DMS153 (cell line): ENCODE measurements at places on chromosomes 13 and 19.

DNA sequence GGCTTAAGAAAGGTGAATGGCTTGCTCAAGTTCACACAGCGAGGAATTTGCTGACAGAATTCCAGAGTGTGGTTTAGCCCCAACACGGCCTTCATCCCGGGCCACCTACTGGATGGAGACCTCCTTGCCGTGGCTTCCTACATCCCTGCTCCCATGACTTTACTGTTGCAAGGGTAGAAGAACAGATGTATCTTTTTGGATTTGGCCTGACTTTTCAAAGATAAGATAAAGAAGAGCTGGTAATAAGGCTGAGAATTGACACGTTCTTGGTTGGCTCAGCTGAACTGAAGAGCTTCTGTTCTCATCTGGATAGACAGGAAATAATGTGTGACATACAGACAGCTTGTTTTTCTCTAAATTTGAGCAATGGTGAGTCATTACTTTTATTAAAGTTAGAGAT is 113.1 kb downstream of the KLF5 start:
- no peak for DNase-seq

DNA sequence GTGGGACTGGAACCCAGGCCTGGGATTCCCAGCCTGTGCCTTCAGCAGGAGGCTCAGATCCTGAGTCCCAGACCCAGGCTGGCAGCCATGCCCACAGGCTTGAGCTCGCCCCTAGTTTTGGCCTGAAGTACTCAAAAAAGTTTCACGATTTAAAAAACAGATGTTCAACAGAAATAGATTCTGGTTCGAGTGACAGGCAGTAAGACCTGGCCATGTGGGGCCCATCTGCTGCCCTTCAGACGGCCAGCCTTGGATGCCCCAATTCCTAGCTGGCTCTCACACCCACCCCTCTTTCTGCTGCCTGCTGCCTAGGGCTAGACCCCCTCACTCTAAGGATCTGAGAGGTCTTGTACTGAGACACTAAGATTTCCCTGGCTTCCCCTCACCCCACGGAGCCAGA is 2.8 kb upstream of the DMPK start:
- DNase-seq, result no peak

- peak; percentile 94 for DNase-seq
These were observed 96.8 kb downstream of the GPR12 start for GRCh38 chr13:26663791-26664190.

DNA sequence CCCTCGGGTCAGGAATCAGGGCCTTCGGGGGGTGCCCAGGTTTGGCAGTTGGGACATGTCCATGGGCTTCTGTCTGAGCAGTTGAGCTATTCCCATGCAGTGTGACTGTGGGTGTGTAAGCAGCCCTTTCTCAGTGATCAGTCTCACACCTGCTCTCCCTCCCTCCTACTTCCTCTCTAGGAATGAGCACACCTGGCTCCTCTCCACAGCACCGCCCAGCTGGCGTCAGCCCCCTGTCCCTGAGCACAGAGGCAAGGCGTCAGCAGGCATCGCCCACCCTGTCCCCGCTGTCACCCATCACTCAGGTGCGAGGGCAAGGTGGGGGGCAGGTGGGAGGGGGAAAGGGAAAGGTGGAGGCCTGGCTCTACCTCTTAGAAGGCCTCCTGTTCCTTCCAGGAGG is 25.9 kb downstream of the COMP start:
- peak; percentile 73 for DNase-seq

- no peak for DNase-seq
These were observed 3.8 kb upstream of the CCDC97 start for GRCh38 chr19:41305927-41306793.

GRCh38 chr13:79522583-79522982 is 41.6 kb downstream of the NDFIP2 start:
- DNase-seq, result no peak

GRCh38 chr13:43776501-43777079 is 10.2 kb downstream of the ENOX1 start:
- DNase-seq, result peak; percentile 15

DNA sequence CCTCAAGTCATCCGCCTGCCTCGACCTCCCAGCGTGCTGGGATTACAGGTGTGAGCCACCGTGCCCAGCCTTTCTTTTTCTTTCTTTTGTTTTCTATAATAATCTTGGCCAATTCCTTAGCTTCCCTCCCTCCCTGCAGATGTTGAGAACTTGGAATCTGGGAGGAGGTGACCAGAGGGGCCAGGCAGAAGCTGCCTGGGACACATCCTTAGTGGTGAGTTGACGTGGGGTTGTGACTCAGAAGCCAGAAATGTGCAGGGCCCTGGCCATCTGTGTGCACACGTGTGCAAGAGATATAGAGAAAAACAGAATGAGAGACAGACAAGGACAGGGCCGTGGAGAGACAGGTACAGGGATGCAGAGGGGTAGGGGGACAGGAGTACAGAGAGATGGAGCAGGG is 154.3 kb downstream of the SIPA1L3 start:
- no peak for DNase-seq

DNA sequence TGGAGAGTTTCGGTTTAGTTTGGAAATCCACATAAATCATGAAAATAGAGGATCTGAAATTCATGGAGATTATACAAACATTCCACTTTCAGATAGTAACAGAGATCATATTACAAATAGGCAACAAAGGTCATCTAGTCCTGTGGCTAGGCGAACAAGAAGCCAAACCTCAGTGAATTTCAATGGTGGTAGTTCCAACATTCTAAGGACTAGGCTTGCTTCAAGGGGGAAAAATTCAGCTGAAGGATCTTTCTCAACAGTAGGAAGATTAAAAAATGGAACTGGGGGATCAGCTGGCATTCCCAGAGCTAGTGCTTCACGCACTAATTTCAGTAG is 47.0 kb downstream of the FOXO1 start:
- DNase-seq, result no peak

GRCh38 chr19:18153556-18154134 is 682 bp downstream of the PIK3R2 start:
- no peak for DNase-seq

DNA sequence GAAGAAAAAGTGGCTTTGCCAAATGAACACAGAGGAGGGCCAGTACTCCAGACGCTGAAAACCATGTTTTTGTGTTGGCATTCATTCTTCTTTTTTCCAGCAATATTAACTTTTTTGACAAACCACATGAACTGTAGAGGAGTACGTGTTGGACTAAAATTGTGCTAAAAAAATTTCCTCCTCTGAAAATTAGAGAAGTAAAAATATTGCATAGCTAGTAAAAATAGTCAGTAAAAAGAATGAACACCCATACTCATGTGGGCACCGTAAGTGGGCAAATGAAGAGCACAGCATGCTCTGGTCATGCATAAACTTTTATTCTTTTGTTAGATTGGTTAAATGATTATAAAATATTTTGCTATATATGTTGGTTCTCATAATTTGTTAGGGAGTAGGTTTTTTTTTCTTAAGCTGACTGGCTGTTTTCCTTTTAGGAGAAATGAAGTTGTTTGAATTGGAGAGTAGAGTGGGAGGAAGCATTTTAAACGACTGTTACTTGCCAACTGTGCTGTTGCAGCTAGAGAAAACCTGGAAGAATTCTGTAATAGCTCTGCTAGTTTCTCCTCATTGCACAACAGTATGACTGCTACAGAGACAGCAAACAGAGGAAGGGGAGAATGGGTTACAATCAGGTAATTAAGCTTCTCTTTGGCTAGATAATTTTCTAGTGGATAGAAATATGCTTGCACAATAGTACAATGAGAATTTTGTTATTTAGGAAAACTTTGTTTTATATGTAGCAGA is 222.4 kb downstream of the KCTD12 start:
- no peak for DNase-seq

GRCh38 chr19:39328046-39328705 is 7.5 kb upstream of the LRFN1 start:
- peak; percentile 10 for DNase-seq

DNA sequence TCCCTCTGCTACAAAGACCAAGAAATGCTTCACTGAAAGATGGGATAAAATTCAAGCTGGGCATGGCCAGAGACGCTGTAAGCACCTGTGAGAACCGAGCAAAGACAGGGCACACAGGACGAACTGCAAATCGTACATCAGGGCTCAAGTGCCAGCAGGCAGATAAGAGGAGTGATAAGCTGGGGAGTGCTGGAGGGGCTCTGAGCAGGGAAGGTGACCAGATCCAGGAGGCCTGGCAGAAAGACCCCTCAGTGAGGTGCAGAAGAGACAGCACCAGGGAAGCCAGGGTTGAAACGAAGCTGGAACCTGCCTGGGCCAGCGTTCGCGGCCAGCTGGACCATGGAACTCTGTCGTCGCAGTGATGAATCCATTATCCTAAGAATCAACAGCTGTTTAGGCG is 10.2 kb downstream of the RAB20 start:
- no peak for DNase-seq

DNA sequence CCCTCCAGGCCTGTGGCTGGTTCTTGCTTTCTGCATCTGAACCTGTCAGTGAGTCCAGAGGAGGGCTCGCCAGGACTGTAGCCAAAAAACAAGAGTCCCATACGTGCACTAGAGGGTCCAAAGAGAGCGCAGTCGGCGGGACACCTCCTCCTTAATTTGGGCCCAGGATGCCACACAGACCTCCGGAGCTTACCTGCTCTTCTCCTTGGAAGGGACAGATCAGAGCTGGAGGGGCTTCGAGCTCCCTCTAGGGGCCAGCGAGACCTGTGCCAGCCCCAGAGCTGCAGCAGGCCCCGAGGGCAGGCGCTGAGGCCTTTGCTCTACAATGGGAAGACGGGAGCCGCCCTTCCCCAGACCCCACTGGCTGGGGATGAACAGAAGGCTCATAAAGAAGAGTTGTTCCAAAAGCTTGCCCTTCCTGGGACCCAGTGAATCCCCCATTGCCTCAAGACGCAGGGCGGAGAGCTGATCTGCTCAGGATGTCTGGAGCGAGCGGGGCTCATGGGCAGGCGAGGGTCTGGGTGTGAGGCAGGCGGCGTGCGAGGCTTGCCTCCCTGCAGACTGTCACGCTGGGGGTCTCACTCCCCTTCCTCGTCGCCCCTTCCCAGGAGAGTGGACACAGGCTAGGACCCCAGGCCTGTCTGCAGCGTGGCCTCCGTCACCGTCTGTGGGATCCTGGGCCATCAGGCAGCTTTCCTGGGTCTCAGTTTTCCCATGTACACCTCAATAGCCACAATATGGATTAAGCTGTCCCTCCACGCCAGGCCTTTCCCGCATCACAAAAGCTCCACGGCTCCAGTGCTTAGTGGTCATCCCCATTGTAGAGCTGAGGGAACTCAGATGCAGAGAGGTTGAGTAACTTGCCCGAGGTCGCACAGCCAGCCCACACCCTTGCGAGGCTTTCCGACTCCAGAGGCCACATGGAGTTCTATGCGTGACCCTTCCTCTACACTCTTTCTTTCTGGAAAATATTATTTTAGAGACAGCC is 46.9 kb upstream of the VSTM2B start:
- no peak for DNase-seq

DNA sequence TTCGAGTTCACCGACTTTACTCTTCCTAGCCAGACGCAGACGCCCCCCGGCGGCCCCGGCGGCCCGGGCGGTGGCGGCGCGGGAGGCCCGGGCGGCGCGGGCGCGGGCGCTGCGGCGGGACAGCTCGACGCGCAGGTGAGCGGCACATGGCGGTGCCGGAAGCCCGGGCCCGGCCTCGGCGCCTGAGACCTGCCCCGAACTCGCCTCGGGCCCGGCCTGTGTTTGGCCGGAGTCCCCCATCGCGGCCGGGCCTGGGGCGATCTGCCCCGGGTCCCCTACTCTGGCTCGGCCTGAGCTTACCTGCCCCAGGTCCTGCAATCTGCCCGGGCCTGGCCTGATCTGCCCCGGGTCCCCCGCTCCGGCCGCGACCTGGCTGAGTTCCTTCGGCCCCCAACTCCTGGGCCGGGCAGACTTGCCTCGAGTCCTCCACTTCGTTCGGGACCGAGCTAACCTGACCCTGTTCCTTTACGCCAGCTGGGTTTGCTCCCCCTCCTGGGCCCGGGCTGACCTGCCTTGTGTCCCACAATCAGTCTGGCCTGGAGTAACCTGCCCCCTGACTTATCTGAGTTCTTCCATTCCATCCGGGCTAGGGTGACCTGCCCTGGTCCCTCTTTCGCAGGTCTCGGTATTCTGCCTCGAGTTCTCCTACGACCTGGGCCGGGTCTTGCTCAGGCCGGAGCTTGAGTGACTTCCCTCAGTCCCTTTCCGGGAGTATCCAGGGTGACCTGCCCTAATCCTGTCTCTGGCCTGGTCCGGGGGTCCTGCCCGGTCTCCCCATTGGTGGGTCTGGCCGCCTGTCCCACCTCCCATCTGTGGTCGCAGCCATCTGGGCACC is 764 bp downstream of the UPF1 start:
- no peak for DNase-seq

DNA sequence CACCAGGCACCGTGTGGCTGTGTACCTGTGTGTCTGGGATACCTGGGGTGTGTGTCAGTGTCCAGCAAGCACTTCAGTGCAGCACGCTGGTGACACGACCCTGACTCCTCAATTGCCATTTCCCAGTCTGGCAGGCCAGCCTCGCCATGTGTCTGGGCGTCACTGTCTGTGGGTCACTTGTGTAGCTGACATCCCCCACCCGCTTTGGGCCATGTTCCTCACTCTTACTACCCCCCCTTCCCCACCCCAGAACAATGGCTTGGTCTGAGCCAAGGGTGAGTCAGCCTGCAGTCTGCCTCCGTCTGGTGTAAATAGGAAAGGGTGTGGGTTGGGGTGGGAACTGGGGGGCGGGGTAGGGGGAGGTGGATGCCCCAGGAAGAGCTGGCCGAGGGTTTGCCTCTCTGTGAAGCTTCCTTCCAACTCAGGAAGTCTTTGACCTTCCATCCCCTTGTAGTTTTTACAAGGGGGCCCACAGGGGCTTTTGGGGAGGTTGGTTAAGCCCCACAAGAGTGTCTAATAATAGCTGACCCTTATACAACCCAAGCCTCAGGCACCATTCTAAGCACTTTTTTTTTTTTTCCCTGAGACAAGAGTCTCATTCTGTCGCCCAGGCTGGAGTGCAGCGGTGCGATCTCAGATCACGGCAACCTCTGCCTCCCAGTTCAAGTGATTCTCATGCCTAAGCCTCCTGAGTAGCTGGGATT is 17.6 kb downstream of the NOVA2 start:
- no peak for DNase-seq

- no peak for DNase-seq
These were observed 10.2 kb downstream of the DPP9 start for GRCh38 chr19:4713384-4713951.

GRCh38 chr19:39070888-39071287 is 13.3 kb upstream of the ACP7 start:
- DNase-seq, result no peak

DNA sequence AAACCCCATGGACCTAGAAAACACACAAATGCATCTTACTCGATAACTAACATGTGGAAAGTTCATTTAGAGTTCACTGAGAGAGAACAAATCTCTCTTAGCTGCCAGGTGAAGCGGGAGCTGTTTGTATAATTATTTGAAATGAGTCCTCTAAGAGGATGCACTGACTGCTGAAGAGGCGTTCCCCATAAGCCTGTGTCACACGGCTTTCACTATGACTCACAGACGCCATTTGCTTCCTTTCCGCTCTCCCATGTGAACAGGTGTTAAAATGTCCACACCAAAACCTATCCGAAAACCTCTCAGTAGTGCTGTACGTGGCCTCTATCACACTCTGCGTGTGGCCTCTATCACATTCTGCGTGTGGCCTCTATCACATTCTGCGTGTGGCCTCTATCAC is 101.8 kb downstream of the SOX1 start:
- no peak for DNase-seq

GRCh38 chr19:47741544-47742140 is 3.7 kb upstream of the NOP53 start:
- no peak for DNase-seq
